HEK293T (cell line): ENCODE measurements at places on chromosomes 4 and X.
A peak's percentile ranks its signal among the peaks of the same experiment; 100 is the strongest.

DNA sequence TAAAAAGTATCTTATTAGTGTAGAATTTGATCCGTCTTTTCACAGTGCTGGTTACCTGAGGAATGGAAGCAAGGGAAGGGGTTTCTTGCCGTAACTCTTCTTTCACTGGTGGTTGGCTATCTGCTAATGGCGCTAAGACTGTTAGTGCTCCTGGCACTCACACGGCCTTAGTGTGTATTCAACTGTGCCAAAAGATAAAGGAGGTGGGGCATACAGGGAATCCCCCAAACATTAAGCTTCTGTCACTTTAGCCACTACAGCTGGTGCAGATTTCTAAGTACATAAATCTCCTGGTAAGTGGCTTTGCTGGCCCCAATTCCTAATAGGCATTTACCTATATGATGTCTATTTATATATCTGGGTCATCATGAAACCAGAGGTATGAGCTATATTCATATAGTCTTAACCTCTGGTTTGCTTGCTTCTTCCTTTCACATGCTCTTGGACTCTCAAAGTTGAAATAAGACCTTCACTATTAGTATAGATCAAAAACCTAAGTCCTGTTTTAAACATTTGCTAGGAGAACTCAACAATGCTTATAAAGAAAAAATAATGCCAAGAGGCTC is 95.1 kb downstream of the TSPAN7 start:
- DNase-seq: no peak

- DNase-seq: no peak
These were observed 20.3 kb downstream of the SHISA3 start for GRCh38 chr4:42417550-42417949.

- DNase-seq: no peak
These were observed 288.0 kb downstream of the ASMT start for GRCh38 chrX:1902901-1903235.

- no peak for DNase-seq
These were observed 2.7 kb downstream of the NALF2 start for GRCh38 chrX:69506617-69507499.

DNA sequence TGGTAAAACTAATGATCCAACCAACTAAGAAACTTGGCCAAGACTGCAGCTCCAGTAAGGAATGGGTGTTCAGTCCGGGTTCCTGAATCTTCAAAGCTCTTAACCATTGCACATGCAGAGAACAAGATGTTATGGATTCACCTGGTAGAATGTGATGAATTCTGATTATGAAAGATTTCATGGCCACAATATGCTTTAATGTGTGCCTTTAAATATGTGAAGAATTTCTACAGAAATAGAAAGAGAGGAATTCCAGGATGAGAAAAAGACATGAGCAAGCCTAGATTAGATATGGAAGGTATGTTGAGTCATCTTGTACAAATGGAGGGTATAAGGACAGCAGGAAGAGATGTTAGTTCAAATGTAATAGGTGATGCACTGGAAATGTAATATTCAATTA is 472.2 kb upstream of the TENM3 start:
- DNase-seq: no peak

DNA sequence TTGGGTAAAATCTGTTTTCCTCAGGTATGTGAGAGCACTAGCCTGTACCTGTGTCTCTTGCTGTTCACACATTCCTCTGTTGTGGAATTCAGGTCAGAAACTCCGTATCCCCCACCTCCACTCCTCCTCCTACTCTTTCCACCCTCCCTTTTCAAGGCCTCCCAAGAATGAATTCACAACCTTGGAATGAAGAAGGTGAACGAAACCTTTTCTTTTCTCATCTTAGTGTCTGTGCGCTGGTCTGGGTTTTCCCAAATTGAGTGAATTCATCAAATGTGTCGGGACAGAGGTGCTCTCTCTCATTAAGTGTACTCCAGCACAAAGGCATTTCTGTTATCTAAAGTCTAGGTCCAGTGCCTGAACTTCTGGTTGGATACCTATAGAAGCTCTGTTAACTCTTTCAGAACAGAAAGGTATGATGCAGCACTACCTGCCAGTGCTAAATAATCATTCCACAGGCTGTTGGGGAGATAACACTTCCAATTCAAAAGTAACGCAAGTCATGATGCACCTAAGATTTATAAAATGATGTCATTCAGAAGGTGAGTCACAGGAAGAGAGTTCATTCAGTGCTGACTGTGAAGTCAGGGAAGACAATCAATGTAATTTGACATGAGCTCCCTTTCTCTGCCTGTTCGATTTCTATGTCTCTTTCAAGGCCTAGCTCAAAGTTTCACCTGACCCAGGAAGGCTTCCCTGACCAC is 41.9 kb downstream of the COL4A6 start:
- DNase-seq: no peak

GRCh38 chr4:4427121-4427870 is 40.4 kb downstream of the NSG1 start:
- DNase-seq: no peak

DNA sequence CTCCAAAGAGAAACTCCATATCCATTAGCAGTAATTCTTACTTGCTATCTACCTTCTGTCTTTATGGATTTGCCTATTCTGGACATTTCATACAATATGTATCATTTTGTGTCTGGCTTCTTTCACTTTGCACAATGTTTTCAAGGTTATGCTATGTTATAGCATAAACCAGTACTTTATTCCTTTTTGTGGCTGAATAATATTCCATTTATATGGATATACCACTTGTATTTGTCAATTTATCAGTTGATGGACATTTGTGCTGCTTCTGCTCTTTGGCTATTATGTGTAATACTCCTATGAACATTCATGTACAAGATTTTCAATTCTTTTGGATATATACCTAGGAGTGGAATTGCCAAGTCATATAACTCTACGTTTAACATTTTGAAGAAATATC is 18.9 kb upstream of the HPSE start:
- DNase-seq: no peak

- DNase-seq: no peak
These were observed 61.1 kb downstream of the CPEB2 start for GRCh38 chr4:15063341-15063740.

DNA sequence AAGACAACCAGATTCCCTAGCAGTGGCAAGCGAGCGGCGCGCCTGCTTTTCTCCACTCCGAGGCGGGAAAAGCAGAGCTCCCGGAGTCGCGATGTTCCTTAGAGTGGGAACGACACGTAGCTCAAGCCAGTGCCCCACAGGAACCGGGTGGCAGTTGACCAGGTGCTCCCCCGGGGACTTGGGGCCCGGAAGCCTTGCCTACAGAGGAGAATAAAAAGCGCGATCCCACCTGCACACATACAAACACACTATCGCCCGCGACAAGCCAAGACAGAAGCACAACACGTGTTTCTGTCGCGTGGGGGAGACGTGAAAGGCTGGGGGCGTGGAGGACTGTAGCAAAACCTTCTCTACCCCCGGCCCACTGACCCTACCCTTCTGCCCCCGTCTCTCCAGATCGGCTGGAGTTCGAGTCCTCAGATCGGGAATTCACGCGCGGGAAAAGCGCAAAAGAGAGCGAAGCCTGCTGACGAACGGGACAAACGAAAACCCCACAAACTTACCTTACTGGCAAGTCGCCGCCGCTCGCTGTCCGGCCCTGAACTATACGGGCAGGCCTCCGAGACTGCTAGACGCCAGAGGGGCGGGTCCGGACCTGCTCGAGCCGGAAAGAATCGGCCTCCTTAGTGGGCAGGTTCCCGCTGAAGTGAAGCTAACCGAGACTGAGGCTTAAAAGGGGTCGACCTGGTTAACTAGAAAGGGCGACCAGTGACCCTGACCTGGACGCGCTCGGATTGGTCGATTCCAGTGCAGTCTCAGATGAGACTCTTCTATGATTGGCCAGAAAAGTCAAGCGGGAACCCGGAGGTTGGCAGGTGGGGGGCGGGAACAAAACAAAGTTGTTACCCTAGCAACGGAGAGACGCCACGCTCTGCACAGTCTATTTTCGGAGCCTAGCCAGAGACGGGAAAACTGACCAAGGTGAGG is at the start of the genes DNAAF6 and NUP62CL:
DNAAF6 (plus strand) TSS at position 842 of the 927 bp plus-strand sequence. CDS start 6,265 bp downstream, outside the sequence.
NUP62CL (minus strand) TSS at position 664 of the 927 bp plus-strand sequence. CDS start 31,287 bp downstream, outside the sequence.
- peak; percentile 88 for DNase-seq

GRCh38 chr4:138666366-138666765 is 349.2 kb upstream of the NOCT start:
- DNase-seq: no peak

DNA sequence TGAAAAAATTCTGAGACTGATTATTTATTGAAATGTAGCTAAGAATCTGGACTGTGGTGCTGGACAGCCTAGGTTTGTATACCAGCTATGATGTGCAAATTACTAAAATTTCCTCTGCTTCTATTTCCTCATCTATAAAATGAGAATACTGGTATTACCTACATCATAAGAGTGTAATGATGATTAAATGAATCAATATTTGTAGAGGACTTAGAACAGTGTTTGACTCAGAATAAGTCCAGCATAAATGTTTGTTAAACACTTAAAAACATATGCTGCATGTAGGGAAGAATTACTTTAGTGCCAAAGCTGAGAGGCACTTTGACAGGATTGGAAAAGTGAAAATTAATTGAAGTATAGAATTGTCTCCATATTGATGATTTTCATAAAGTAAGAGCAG is 55.3 kb upstream of the TMPRSS11F start:
- no peak for DNase-seq

DNA sequence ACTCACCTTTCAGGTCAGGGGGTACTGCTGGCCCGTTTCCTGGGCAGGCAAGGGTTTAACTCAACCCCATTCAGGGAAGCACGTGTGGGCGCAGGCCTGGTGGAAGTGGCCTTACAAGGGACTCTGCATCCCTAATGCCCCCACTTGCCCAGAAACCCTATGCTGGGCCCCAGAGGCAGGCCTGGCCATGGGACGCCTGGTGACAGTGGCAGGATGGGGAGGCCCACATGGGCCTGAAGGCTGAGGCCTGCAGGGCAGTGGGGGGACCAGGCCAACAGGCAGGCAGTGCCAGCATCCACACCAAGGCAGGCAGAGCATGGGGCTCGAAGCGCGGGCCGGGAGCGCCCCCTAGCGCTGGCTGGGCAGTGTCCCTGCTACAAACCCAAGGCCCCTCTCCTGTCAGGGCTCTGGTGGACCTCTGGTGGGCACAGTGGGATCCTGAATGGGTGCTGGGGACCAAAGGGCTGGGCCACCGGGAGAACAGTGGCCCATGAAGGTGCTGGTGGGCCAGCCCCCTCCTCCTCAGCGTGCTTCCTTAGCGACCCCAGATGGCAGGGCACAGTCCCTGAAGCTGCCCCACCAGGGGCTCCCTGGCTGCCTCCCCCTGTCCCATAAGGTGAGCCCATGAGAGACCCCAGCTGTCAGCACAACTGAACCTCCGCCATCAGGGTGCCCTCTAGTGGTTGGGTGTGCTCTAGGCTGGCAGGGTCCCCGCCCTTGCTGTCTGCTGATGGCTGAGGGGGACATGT is 16.8 kb downstream of the FGFR3 start:
- DNase-seq: peak; percentile 91

DNA sequence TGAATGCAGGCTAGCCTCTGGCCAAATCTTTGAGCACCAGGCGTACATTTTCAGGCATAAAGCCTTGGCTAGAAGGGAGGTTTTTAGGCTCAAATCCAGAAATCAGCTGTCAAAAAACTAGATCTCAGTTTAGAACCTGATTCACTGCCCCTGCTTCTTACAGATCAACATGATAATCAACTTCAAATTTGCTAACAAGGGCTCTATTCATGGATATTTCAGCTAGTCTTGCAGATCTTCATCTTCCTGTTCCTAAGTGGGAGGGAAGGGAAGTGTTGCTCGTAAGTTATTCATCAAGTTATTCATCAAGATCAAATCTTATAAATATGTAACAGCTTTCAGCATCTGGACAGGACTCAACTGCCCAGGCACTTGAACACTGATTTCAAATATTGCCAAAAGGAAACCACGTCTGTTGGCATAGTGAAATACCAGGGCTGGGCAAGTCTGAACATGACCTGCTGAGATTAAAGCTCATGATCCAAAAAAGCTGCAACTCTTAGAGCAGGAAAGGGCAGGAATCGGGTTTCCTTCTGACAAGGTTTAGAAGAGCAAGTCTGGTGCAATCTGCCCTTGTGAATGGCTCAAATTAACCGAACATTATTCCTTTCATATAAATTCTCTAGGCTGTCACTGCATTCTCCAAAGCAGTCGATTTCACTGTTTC is 200.3 kb downstream of the PDGFC start:
- DNase-seq: peak; percentile 40

DNA sequence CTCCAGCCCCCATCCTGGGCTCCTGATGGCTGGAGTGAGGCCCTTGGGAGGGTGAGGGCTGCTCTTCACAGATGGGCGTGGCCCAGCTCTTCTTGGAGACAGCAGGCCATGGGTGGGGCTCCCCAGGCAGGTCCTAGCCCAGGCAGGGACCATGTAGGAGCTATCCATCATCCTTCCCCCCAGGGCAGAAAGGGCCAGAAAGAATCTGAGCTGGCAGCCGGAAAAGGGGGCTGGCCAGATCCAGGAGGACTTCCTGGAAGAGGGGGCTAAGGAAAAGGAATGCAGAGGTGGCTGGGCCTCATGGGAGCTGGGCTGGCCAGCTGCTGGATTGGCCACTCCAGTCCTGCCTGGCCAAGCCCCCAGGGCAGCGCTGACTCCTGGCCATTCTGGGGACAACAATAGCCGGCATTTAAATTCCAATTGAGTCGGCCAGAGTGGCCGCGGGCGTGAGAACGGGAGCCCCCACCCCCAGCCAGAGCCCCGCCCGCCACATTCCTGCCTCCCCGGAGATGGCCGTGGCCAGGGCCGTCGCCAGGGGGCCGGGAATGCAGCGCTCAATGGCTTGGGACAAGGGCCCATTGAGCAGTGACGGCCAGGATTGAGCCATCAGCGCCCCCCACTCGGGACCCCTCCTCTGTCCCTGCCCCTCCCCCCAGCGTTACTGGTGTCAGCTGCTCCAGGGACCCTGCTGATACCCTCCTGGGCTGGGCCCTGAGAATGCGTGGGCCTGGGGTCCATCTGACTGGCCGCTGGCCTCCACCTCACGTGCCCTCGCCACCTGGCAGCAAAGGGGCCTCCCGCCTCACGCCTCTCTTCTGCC is 15.1 kb upstream of the FGFR3 start:
- no peak for DNase-seq

- no peak for DNase-seq
These were observed 49.6 kb downstream of the CASP3 start for GRCh38 chr4:184599492-184600135.

DNA sequence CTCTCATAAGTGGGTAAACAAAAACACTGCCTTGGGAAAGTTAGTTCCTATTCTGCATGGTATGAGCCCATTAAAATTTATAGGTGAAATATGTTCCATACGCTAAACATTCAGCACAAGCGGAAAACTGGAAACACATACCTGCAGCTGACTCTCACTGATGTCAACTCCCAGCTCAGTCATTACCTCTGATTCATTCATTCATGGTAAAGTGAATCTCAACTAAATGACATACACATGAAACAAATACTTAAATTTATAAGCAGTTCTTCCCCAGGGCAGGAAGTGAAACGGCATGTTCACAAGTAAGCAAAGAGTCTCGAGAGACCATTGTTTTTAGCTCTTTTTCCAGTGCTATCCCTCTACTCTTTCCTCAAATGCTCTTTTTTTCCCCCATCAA is 1.6 kb downstream of the SLC10A6 start:
- no peak for DNase-seq

GRCh38 chr4:1460967-1461868 is 55.0 kb upstream of the NKX1-1 start:
- no peak for DNase-seq

DNA sequence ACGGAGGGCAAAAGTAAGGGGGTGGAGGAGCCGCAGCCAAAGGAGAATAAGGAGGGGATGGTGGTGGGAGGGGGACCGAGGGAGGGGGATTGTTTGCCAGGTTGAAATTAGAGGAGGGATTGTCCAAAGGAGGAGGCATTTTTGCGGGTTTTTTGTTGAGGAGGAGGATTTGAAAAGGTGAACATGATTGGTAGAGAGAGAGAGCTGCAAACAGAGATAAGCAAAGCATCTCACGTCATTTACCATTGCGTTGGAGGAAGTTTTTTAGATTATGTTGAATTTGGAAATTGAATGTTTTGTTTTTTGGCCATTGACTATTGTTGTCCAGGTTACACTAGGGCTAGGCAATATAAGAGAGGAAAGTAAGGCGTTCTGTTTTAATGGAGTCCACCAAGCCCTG is 54.5 kb upstream of the ABCB7 start:
- DNase-seq: no peak
